Epithelial cell of umbilical artery (primary cell): ENCODE measurements at places on chromosomes 11 and 22. TPM values are rescaled to one million over a fixed set of nuclear protein-coding genes. Genes with fewer than 3 reads are reported as not detected.

The RAG1 gene
- 0.65 and 0.76 TPM in 2 replicates for total RNA-seq

The NXPE4 gene
- not detected in 2 replicates for total RNA-seq

The OR56A3 gene
- total RNA-seq: not detected in 2 replicates

The AP2A2 gene
- total RNA-seq: 19.9 and 30.5 TPM in 2 replicates

The TMEM121B gene
- total RNA-seq: 0.15 and 0.32 TPM in 2 replicates

The GLYATL2 gene
- total RNA-seq: 0.61 TPM in 1 of 2 replicates, not detected in the other

The C22orf15 gene
- total RNA-seq: 0.46 and 0.97 TPM in 2 replicates

The PGA3 gene
- not detected in 2 replicates for total RNA-seq

The KLHDC7B gene
- under 0.01 and 0.30 TPM in 2 replicates for total RNA-seq

The ALX4 gene
- total RNA-seq: not detected in 2 replicates
